Central memory CD4-positive, alpha-beta T cell (primary cell): ENCODE measurements at places on chromosomes 3 and 15.

- no peak for DNase-seq
These were observed 57.4 kb downstream of the UMPS start for GRCh38 chr3:124787476-124788195.

DNA sequence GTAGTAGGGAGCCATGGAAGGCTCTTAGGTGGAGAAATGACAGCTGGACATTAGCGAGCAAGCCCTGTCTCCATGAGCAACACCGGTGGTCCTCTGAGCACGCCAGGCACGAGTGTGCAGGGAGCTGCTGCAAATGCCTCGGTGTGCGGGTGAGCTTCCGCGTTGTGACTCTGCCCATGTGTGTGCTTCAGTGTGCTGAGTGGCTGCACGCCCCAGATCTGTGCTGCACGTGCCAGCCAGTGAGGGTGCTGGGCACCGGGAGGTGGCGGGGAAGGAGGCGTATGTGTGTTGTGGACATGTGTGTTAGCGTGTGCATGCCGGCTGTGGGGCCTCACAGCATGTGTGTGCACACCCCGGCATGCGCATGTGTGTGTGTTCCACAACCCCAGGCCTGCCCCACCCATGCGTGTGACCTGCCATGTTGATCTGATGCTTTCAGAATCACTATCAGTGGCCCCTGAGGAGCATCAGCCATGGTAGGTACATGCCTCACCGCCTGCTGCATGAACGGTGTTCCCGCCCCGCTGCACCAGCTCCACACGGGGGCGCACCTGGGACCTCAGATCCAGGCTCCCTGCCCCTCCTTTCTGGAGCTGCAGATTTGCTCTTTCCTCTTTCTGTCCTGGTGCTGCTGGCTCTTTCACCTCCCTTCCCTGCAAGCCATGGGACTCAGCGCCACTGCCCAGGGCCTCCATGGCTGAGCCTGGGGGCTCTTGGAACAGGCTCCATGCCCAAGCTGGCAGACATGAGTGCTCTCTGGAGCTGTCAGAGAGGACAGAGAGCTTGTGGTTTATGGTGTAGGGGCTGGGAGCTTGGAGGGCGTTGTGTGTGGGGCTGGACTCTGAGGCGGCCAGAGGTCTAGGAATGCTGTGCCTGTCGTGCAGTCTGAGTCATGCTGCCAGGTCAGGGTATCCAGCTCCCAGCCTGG is 169.4 kb downstream of the TBC1D2B start:
- DNase-seq = peak; percentile 13

DNA sequence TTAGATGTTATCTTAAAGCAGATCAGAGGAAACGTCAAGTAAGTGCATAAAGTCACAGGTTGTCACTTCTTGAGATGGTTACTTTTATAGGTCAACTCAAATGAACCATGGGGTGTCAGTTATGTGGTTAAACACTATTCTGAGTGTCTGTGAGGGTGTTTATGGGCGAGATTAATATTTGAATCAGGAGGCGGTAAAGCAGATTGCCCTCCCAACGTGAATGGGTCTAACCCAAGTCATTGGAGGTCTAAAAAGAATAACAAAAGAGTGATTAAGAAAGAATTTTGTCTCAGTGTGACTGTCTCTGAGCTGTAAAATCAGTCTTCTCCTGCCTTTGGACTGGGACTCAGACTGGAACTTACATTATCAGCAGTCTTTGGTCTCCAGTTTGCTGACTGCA is 977.5 kb downstream of the NAALADL2 start:
- no peak for DNase-seq

GRCh38 chr3:150030841-150031240 is 60.1 kb upstream of the PFN2 start:
- no peak for DNase-seq

DNA sequence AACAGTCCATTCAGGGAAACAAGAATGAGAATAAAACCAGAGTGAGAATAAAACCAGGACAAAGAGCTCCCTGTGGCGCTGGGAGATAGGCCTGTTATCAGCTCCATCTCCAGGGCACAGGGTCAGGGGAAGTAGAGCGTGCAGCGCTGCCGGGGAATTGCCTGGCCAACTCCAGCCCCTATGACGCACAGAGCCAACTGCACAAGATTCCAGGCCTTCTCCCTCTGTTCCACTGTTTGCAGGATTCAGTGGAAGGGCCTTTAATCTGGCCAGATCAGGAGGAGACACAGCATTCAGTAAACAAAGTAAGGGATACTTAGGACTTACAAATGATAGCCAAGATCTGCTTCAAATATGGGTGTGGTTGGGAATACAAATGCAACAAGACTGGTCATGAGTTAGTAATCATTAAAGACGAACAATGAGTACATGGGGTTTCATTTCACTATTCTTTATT is 49.4 kb downstream of the ITGB5 start:
- DNase-seq = no peak

DNA sequence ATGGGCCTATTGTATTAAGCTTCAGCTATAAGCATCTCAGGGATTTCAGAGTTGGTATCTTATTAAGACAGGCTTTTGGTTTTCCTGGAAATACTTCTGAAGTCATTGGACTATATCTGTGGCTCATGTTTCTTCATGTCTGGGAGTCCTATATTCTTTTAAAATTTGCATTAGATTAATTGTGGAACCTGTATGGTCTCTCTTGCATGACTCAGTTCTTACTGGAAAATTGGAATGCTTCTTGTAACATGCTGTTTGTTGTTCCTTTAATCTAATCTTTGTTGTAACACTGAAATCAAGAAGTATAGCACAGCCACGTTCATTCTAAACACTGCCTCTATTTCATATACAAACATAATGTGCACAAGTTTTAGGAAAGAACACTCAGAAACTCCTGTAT is 208.1 kb downstream of the RBMS3 start:
- DNase-seq = no peak

- no peak for DNase-seq
These were observed 63.7 kb downstream of the SLC12A8 start for GRCh38 chr3:125148836-125149235.

- DNase-seq = no peak
These were observed 20.0 kb downstream of the EFCC1 start for GRCh38 chr3:129021140-129021551.

- DNase-seq = no peak
These were observed 14.6 kb downstream of the ACAD11 start for GRCh38 chr3:132645058-132645457.

GRCh38 chr3:184040010-184040409 is 8.5 kb downstream of the HTR3D start:
- DNase-seq = no peak

GRCh38 chr3:128606094-128606493 is 44.5 kb downstream of the RPN1 start:
- no peak for DNase-seq

DNA sequence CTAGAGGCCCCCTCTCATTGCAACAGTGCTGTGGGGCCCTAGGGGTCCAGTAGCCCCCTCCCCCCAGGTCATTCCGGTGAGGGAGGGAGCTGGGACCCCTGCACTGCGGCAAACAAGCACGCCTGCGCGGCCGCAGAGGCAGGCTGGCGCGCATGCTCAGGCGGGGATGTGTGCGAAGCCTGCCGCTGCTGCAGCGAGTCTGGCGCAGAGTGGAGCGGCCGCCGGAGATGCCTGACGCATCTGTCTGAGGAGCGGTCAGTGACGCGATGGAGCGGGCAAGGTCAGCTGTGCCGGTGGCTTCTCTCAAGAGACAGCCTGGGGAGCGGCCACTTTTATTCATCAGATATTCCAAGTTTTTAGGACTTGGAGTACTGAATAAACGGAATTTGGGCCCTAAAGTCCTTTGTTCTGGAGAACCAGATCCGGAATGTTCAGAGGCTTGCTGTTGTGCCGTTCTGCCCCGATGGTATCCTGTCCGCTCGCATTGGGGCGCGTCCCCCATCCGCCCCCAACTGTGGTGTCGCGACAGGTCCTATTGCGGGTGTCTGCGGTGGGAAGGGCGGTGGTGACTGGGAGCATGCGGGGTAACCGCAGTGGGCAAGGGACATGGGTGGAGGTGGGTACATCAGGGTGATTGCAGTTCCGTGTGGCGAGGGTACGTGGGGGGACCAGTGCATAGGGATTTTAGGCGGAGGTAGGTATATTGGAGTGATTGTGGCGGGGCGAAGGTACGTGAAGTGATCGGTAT is at the start of the genes SNRPN and SNURF:
Gene SNRPN (plus strand): TSS at position 205 of the 748 bp plus-strand sequence. CDS start 19,467 bp downstream, outside the sequence.
Gene SNURF (plus strand): TSS at position 205 of the 748 bp plus-strand sequence. CDS start 62 bp downstream, at position 267.
- DNase-seq = peak; percentile 58

DNA sequence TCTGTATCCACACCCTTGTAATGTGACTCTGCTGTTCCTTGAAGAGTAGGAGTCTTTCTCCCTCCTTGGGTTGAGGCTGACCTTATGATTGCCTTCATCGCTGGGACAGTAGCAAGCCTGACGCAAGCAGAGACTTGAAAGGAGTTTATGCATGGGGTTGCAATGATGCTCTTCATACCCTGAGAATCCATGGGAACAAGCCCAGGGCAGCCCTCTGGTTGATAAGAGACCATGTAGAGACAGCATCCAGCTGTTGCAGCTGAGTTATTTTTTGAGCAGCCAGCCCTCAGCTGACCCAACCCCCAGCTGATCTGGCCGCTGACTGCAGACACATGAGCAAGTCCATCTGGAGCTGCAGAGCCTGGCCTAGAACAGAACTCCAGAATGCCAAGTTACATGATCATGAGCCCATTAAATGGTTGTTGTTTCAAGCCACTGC is 60.6 kb upstream of the ARNT2 start:
- no peak for DNase-seq
